ENCODE measurements at places on chromosomes 7 and 10. TPM values are rescaled to one million over a fixed set of nuclear protein-coding genes. Genes with fewer than 3 reads are reported as not detected.

The FAM241B gene
- 36.0 TPM for total RNA-seq

The ZNF425 gene
- total RNA-seq: 6.7 TPM

The FGL2 gene
- 2.7 TPM for total RNA-seq

The CEP55 gene
- not detected for total RNA-seq

The FBXL15 gene
- 39.0 TPM for total RNA-seq

The AKR1C8 gene
- not detected for total RNA-seq

The ATP6V0A4 gene
- total RNA-seq: 1.0 TPM

The ADGRA1 gene
- 42.5 TPM for total RNA-seq

The ANKRD61 gene
- total RNA-seq: not detected

The OPALIN gene
- total RNA-seq: 51.9 TPM

The SGCE gene
- total RNA-seq: 58.2 TPM

The SPDYE8 gene
- total RNA-seq: not detected

The TSPAN12 gene
- 4.2 TPM for total RNA-seq

The SEM1 gene
- 33.8 TPM for total RNA-seq

The STEAP4 gene
- total RNA-seq: 0.81 TPM

The EVX1 gene
- not detected for total RNA-seq

The PCLO gene
- 172 TPM for total RNA-seq

The GOLGA7B gene
- total RNA-seq: 30.2 TPM

The HOXA11 gene
- not detected for total RNA-seq

The ATRNL1 gene
- total RNA-seq: 473 TPM

The BTBD16 gene
- 2.1 TPM for total RNA-seq

The PRKG1 gene
- 27.8 TPM for total RNA-seq

The CALHM3 gene
- not detected for total RNA-seq

The SLC13A4 gene
- total RNA-seq: 0.76 TPM

The IFIT1 gene
- 58.7 TPM for total RNA-seq

The CPXM2 gene
- total RNA-seq: 2.2 TPM

The SRRM3 gene
- 122 TPM for total RNA-seq

The UNCX gene
- not detected for total RNA-seq

The FGF8 gene
- 0.92 TPM for total RNA-seq

The GPR15LG gene
- total RNA-seq: not detected

The PPA1 gene
- 189 TPM for total RNA-seq

The PRF1 gene
- total RNA-seq: not detected

The NAPEPLD gene
- 100 TPM for total RNA-seq

The PLXNA4 gene
- total RNA-seq: 50.3 TPM

The PRPS1L1 gene
- not detected for total RNA-seq

The SLC16A9 gene
- total RNA-seq: 8.1 TPM

The GBX1 gene
- total RNA-seq: not detected
